NCI-H2081 treated with DMSO at 0.1 percent for 48 hours (cell line): ENCODE measurements at places on chromosomes 12 and 14.

GRCh38 chr12:103505371-103506236 is 9.8 kb upstream of the C12orf42 start:
- DNase-seq = no peak

DNA sequence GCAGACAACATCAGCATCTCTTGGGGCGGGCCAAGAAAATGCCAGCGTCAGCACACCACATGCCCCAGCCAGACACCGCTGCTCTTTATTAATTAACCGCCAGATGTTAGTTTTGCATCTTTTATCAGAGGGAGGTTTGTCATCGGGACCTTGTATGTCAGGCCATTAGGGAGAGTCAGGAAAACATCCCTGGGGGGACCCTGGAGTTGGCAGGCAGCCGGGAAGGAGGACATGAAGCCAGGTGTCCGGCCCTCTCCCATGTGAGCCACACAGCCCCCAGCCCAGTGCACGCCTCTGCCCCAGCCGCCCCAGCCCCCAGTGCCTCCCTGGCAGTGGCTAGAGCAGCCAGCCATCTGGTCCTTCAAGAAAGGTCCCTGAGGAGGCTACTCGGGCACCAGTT is 56.9 kb upstream of the FAM222A start:
- DNase-seq = no peak

GRCh38 chr12:127560041-127560478 is 706.9 kb upstream of the TMEM132C start:
- no peak for DNase-seq

DNA sequence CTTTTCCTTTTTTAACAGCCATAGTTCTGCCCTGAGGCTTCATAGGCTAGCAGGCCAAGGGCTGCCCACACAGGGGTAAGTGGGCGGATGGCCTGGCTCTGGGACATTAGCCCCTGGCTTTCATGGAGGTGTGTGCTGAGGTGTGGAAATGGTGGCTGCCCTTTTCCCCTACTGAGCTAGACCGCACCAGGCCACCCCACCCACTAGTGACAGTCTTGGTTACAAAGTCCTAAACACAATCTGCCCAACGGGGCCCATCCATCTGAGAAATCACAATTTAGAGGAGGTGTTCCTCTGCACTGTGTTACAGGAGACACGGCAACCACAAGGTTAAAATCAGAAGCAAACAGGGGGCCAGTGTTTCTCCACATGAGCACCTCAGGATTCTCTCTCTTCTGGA is 35.6 kb downstream of the APPL2 start:
- no peak for DNase-seq

DNA sequence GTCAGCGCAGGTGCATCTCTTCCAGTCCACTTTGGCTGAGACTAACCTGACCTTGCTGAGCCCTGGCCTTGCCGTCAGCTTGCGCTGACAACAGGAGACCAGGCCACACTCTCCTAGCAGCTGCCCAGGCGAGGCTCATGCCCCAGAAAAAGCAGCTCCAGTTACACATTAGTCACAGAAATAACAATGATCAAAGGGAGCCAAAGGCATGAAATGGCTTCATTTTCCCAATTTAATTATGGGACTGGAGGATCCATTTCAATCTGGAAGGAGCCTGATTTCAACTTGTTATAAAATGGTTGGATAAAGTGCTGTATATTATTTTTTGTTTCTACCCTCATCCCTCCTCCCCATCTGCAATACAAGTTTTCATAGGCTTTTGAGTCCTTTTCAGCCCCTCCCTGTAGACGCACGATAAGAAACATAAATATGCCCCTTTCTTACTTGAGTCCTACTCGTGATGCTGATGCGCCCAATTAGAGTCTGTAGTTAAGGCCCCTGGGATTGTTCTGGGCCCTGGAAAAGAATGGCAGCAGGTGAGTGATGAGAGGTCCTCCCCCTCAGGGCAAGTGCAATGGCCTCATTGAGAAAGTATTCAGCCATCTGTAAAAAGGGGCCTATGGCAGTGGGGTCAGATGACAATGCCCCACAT is 376.0 kb downstream of the C12orf75 start:
- no peak for DNase-seq

DNA sequence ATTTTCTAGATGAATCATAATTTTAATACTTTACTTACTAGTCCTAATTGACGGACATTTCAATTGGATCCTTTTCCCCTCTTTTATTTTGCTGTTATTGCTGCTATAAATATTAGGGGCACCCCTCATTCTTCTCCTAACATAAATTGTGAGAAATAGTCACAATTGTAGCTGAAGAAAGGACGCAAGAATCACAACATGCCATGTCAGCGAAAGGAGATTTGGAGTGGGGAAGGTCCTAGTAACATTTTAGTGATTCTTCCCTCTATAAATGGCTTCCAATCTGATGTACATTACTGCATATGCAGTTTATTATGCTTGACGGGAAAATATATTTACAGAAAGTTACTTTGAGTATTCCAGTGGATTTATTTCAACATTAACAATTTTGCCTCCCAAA is 7.7 kb upstream of the PLEKHH1 start:
- no peak for DNase-seq

DNA sequence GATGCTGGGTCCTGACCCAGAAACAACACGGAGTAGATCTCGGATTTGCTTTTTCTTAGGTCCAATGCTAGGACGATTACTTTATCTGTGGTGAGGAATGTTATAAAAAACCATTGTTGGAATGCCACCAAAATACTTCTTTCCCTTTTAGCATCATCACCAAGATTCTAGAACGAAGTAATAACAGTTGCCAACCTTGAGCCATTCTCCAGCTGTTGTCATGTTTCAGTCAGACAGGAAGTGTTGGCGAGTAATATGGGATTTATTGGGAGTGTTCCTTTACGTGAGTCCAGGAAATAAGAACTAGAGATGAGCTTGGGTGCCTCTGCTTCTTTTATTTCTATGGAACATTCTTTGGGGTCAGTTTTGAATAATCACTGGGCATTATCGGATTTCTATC is 892.9 kb downstream of the DIO2 start:
- DNase-seq = no peak

- no peak for DNase-seq
Measured at GRCh38 chr12:55642669-55643068, 6.0 kb downstream of the OR10P1 start.

- DNase-seq = no peak
Measured at GRCh38 chr14:70118064-70118463, 70.7 kb downstream of the SLC8A3 start.

- no peak for DNase-seq
Measured at GRCh38 chr12:57772429-57773322, at the start of gene EEF1AKMT3. EEF1AKMT3 (plus strand) TSS chr12:57772614; CDS start chr12:57772725, 111 bp downstream.

- DNase-seq = no peak
Measured at GRCh38 chr14:33287189-33287588, 348.5 kb downstream of the NPAS3 start.

DNA sequence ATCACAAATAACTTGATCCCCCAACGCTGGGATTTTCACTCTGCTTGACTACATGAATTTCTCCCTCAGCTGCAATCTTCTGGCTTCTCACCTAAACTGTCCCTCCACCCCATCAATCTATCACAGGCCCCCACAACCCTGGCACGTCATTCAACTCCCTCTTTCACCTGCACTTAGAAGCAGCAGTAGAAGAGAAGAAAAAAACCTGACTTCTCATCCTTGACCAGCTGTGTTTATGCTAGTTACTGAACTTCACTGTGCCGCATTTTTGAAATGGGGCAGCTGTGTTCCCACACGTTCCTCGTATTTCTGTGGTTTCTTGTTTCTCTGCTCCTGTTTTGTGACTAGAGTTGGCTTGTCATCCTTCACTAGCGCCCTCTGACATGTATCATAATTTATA is 35.0 kb downstream of the ITPR2 start:
- no peak for DNase-seq

DNA sequence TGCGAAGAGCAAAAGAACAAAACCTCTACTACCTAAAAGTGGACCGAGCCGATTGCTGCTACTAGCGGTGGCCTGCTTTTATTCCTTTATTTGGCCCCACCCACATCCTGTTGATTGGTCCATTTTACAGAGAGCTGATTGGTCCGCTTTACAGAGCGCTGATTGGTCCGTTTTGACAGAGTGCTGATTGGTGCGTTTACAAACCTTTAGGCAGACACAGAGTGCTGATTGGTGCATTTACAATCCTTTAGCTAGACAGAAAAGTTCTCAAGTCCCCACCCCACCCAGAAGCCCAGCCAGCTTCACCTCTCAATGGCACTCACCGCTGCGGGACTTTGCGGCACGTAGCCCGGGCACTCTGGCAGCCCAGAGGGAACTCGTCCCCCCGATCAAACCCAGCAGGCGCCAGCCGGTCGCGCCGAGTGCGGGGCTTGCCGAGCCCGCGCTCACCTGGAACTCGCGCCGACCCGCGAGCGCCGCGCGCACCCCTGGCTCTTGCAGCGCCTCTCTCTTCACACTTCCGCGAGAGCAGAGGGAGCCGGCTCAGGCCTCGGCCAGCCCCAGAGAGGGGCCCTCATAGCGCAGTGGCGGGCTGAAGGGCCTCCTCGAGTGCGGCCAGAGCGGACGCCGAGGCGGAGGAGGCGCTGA is 8.7 kb upstream of the FGD4 start:
- no peak for DNase-seq

DNA sequence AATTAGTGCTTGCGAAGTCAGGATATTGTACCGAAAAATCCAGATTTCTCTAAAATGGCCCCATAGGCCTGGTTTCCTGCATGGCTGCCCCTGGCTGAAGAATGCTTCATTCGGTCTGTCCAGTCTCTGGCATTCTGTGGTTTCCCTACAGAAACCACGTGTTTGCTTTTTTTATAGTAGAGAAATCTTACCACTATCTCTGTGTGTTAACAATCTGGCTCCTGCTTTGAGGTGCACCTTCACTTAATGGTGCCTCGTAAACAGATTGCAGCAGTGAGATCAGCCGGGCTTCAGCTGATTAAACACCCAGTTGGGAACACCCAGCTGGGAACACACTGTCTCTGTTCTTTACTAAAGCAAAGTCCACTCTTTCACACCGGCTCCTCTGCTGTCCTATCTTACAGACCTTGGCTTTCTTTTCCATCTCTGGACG is 6.7 kb upstream of the DNAAF2 start:
- DNase-seq = no peak

DNA sequence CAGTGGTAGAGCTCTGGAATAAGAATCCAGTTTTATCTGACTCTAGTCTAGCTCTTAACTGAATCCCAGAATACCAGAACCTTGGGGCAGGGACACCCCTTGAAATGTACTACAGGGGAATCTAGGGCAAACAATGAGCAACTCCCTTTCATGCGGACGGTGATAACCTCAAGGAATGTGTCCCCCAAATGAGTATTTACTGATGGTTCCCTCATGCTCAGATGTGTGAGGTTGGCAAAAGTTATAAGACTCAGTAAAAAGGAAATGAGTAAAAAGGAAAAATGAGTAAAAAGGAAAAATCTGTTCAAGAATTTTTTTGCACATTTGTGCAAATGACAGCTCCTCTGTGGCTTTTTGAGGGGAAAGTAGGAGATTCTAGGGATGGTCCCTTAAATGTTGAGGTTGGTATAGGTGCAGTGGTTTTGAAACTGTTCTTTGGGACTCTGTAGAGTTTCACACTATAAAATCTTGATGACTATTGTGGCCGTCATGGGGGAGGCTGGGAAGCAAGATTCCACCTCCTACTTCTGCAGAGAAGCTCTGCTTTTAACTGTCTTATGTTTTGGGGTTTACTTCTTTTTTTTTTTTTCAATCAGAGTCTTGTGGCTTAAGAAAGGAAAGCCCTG is 58.6 kb downstream of the NRXN3 start:
- no peak for DNase-seq

- DNase-seq = no peak
Measured at GRCh38 chr12:56221232-56221756, 428 bp downstream of the RNF41 start.

DNA sequence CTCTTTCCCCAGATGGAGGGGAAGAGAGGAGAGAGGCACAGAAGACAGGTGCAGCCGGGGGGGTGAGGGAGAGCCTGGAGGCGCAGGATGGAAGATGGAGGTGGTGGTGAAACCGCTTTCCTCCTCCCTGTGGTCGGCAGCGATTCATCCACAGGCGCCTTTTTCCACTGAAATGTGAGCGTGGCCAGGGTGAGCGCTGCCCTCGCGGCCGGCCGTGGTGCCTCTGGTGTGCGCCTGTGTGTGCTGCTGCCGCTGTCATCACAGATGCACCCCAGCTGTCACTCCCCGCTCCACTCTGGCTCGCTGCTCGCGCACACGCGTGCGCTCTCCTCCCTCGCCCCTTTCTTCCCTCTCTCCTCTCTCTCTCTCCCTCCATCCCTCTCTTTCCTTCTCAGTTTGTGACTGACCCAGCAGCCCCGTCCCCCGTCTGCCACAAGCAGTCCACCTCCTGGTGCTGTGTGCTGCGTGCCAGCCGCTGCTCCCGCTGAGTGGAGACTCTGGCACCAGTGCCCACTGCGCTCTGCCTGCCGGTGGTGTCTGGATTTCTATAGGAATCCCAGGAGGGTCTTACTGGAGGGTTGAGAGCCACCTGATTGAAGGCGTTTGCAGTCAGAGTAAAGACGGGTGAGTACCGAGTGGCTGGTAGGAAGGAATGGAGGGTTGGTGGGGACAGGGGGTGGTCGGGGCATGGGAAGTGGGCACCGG is at the start of gene LRTM2:
Gene LRTM2 (plus strand): TSS at position 375 of the 705 bp plus-strand sequence. CDS start 7,584 bp downstream, outside the sequence.
- DNase-seq = no peak

DNA sequence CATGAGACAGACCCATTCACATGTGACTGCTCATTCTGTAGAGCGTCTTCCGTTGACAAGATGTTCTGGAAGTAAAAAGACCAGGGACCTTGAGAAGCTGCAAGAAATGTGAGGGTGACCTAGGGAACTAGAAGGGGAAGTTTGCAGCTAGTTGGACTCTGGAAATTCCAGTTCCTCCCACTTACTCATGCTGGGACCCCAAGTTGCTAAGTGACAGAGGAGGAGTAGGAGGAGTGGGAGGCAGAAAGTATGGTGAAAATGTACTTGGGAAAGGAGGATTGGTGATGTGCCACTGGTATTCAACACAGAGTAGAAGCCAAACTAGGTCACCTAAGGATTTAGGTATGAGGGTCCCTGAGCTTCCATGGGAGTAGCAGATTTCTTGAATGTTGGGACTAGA is 132.4 kb downstream of the KCNA5 start:
- DNase-seq = no peak

- no peak for DNase-seq
Measured at GRCh38 chr12:24822121-24822899, 126.6 kb downstream of the BCAT1 start.

GRCh38 chr14:104772707-104773504 is 20.0 kb downstream of the SIVA1 start:
- no peak for DNase-seq

DNA sequence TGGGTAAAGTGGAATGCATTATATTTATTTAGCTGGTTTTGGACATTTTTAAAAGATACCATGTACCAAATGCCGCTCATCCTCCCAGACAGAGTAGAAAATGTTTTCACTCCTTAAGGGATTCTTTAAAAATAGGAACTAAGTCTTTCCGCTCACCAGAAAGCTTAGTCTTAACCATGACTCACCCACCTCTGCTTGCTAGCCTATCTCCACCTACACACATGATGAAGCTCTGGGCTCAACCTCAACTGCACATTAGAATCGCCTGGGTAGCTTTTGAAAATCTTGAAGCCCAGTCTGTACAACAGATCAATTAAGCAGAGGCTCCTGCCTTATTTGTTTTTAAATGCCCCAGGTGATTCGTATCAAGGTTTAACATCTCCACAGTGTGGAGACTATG is 260.5 kb downstream of the NEDD1 start:
- no peak for DNase-seq

- DNase-seq = no peak
Measured at GRCh38 chr14:27085500-27085899, 487.7 kb upstream of the NOVA1 start.

GRCh38 chr14:61196792-61197191 is 84.3 kb downstream of the TMEM30B start:
- no peak for DNase-seq

- DNase-seq = no peak
Measured at GRCh38 chr14:39766397-39767000, 334.3 kb upstream of the FBXO33 start.
